ENCODE measurements at places on chromosomes 4 and X. TPM values are rescaled to one million over a fixed set of nuclear protein-coding genes. Genes with fewer than 3 reads are reported as not detected.

- H3K27me3 ChIP-seq, result no peaks in the 10 kb centered on the region
- no peaks in the 10 kb centered on the region for H3K36me3 ChIP-seq
- H3K4me1 ChIP-seq, result no peaks in the 10 kb centered on the region
- H3K27ac ChIP-seq, result no peak overlapping the region
- no peak for DNase-seq
Observed at GRCh38 chr4:85955620-85956292, 404.1 kb downstream of the MAPK10 start.

Gene FGFBP2
- 23.3 TPM for total RNA-seq

GRCh38 chr4:56129431-56129861 lies 180.7 kb downstream of the CEP135 start:
- H3K27ac ChIP-seq, result no peak overlapping the region
- H3K36me3 ChIP-seq, result no peaks in the 10 kb centered on the region
- H3K4me3 ChIP-seq, result no peak overlapping the region
- H3K27me3 ChIP-seq, result no peaks in the 10 kb centered on the region
- DNase-seq, result no peak

Gene ZMYM3
- total RNA-seq, result 25.9 TPM

DNA sequence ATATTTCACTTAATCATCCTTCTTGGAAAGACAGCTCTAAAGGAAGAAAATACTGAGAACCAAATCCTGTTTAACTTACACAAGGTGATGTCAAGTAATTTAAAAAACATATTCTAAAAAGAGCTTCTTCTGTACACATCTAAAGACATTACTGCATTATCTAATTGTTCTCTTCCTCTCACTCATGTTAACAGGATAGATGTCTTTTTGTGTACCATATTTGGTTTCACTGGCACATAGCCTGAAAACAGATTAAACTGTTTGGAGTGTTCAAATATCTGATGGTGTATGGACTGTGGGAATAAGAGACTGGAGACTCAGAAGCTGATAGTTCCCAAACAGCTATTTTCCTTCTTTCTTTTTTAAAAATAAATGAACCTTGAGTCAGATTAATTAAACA lies 213.3 kb upstream of the MAB21L2 start:
- no peak overlapping the region for H3K27ac ChIP-seq
- no peaks in the 10 kb centered on the region for H3K36me3 ChIP-seq
- no peak for DNase-seq
- no peaks in the 10 kb centered on the region for H3K4me1 ChIP-seq
- H3K4me3 ChIP-seq, result no peak overlapping the region

DNA sequence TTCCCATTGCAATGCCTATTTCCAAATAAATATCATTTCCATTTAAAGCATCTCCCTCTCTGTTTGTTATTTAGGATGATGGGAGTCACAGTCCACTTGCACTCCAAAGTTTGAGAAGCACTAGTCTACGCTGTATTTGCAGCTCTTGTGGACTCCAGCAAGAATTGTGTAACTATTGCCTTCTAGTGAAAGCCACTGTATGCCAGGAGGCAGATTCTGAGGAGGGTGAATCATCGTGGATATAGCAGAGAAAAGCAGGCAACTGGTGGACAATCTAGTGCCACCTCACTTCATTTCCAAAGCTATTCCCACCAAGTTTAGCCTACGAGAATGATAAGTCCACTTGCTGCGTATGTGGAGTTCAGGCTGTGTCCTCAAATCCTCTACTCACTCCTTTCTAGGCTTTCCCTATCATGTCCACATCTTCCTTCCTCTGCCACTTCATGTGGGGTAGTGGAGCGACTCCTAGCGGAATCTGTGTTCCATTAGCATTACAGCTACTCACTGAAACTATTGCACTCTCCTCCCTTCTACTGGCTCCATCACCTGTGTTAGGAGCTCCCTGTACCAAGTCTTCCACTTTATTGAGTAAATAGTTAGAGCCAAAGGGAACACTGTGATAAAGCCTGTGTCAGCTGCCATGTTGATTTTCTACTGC lies 501.8 kb upstream of the GALNT7 start:
- H3K4me3 ChIP-seq, result no peak overlapping the region
- H3K36me3 ChIP-seq, result no peaks in the 10 kb centered on the region
- no peak for DNase-seq
- no peaks in the 10 kb centered on the region for H3K27me3 ChIP-seq
- H3K4me1 ChIP-seq, result no peaks in the 10 kb centered on the region

GRCh38 chr4:27407616-27408015 lies 547.0 kb downstream of the STIM2 start:
- H3K36me3 ChIP-seq, result no peaks in the 10 kb centered on the region
- no peak for DNase-seq
- no peaks in the 10 kb centered on the region for H3K27me3 ChIP-seq
- no peaks in the 10 kb centered on the region for H3K4me1 ChIP-seq
- H3K4me3 ChIP-seq, result no peak overlapping the region
- H3K27ac ChIP-seq, result no peak overlapping the region

DNA sequence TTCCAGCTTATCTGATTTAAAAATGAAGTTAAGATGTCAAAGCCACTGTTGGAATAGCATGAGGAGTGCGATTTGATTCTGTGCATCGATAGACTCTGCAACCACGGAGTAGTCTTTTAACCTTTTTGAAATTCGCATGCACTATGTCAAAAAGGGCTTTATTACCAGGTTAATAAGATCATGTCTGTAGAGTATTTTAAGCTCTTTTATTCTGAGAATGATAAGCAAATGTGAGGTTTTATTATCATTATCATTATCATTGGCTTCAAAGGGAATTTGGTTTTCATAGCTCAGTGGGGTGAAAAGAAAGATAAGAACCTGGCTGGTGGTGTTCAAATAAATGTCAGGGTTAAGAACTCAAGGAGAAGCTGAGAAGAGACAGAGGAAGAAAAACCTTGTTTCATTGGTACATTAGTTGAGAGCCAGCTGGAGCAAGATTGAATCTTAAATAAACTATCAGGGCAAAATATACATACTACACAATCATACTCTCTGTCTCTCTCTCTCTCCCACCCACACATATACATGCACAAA lies 102.6 kb downstream of the MMRN1 start:
- H3K27me3 ChIP-seq, result no peaks in the 10 kb centered on the region
- no peak for DNase-seq
- no peaks in the 10 kb centered on the region for H3K36me3 ChIP-seq
- no peaks in the 10 kb centered on the region for H3K4me1 ChIP-seq

Gene HSFX1
- 0.50 TPM for total RNA-seq

DNA sequence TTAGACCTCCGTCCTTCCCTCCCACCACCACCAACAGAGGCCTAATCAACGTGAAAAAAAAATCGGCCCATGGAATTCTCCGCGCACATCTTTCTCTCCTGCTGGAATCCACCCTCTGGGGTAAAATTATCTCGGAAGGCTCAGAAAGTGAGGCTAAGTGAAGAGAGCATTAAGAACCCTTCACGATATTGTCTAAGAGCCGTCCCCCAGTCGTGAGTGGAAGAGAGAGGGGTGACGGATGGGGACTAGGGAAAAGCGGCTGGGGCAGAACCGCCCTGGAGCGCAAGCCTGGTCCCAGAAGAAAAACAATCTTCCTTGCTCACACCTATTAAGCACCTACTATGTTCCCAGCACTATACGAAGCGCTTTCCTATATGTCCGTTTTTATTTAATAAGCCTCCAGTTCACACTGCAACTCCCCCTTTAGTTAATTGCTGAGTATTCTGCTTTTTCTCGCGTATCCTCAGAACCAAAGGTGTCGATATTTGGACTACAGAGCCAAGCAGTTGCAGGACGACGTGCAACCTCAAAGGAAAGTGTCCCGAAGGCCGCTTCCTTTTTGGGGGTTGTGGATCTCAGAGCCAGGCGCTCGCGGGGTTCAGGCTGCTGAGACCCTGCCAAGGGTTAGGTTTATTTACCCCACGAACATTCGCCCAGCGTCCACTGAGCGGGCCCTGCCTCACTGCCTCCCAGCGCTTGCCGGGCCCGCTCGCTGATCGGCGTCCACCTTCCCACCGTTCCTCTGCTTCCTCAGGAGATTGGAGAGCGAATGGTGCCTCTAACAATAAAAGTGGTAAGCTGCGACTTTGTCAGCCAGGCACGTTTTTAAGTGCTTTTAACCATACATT lies 889 bp downstream of the MGARP start:
- DNase-seq, result peak; percentile 6
- peaks cover 11% of the 10 kb centered on the region for H3K4me1 ChIP-seq
- no peaks in the 10 kb centered on the region for H3K36me3 ChIP-seq
- no peak overlapping the region for H3K27ac ChIP-seq
- peaks cover 38% of the 10 kb centered on the region for H3K27me3 ChIP-seq

GRCh38 chr4:130029442-130029841 lies 933.5 kb downstream of the C4orf33 start:
- H3K4me1 ChIP-seq, result no peaks in the 10 kb centered on the region
- H3K27me3 ChIP-seq, result no peaks in the 10 kb centered on the region
- no peaks in the 10 kb centered on the region for H3K36me3 ChIP-seq

DNA sequence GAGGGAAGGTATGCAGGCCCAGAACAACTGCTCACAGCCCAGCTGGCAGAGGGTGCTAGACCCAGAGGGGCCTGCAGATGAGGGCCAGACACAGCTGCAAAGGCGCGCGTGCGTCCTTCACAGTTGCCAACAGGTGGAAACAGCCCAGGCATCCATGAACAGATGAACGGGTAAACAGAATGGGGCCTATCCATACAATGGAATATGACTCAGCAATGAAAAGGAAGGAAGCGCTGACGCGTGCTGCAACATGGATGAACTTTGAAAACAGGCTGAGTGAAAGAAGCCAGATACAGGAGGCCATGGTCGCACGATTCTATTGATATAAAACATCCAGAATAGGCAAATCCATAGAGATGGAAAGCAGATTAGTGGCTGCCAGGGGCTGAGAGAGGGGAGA lies 83.1 kb upstream of the DDX3X start:
- peaks cover 10% of the 10 kb centered on the region for H3K27me3 ChIP-seq
- H3K36me3 ChIP-seq, result no peaks in the 10 kb centered on the region
- no peak overlapping the region for H3K4me3 ChIP-seq
- no peak for DNase-seq
- no peak overlapping the region for H3K27ac ChIP-seq
- peaks cover 15% of the 10 kb centered on the region for H3K4me1 ChIP-seq

DNA sequence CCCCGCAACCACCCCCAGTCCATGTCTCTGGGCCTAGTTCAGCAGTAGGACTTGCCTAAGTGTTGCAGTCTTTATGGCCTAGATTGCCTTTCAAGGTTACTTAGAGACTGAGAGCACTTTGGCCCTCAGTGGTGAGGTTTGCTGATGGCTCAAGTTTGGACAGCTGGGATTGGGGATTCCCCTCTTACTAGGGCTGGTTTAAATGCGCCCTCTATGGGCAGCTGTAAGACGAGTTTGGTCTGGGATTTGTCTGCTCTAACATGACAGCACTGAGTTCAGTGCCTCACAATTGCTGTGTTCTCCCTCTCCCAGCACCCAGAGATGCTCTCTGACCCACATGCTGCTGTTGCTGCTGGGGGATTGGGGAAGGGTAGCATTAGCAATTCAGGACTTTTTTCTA lies 23.1 kb downstream of the DACH2 start:
- H3K27me3 ChIP-seq, result no peaks in the 10 kb centered on the region
- H3K27ac ChIP-seq, result no peak overlapping the region
- no peak for DNase-seq
- no peak overlapping the region for H3K4me3 ChIP-seq

DNA sequence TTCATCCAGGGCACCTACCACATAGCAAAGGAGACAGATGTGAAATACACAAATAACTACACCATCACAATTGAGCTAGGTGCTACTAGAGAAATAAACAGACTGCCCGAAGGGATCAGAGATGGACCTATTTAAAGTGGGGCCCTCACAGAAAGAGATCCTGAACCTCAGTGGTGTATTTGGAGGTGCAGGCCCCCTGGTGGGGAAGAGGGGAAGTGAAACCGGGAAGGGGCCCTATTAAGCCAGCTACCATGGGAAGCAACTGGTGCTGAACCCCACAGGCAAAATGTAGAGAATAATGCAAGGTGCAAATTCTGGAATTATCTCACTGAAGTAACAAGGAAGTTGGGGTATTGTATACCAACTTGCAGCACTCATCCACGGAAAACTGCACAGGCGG lies 78.6 kb upstream of the FAM9A start:
- no peaks in the 10 kb centered on the region for H3K4me1 ChIP-seq
- H3K36me3 ChIP-seq, result no peaks in the 10 kb centered on the region
- no peak overlapping the region for H3K4me3 ChIP-seq
- H3K27ac ChIP-seq, result no peak overlapping the region

GRCh38 chr4:171067422-171067821 lies 745.8 kb upstream of the GALNTL6 start:
- H3K4me3 ChIP-seq, result no peak overlapping the region
- no peaks in the 10 kb centered on the region for H3K36me3 ChIP-seq
- DNase-seq, result no peak
- H3K27ac ChIP-seq, result no peak overlapping the region
- H3K4me1 ChIP-seq, result no peaks in the 10 kb centered on the region

- H3K4me1 ChIP-seq, result no peaks in the 10 kb centered on the region
- DNase-seq, result no peak
- H3K27me3 ChIP-seq, result no peaks in the 10 kb centered on the region
Observed at GRCh38 chrX:139126493-139126892, 404.0 kb upstream of the F9 start.

- H3K27me3 ChIP-seq, result no peaks in the 10 kb centered on the region
- no peaks in the 10 kb centered on the region for H3K36me3 ChIP-seq
- H3K4me1 ChIP-seq, result no peaks in the 10 kb centered on the region
- DNase-seq, result no peak
Observed at GRCh38 chr4:68803013-68803412, 12.8 kb upstream of the UGT2B10 start.

- no peak overlapping the region for H3K27ac ChIP-seq
- DNase-seq, result no peak
- H3K4me3 ChIP-seq, result no peak overlapping the region
- H3K4me1 ChIP-seq, result no peaks in the 10 kb centered on the region
- H3K27me3 ChIP-seq, result peaks cover 17% of the 10 kb centered on the region
Observed at GRCh38 chr4:138875891-138876608, 139.5 kb upstream of the NOCT start.

Gene FHDC1
- total RNA-seq, result 0.28 TPM

DNA sequence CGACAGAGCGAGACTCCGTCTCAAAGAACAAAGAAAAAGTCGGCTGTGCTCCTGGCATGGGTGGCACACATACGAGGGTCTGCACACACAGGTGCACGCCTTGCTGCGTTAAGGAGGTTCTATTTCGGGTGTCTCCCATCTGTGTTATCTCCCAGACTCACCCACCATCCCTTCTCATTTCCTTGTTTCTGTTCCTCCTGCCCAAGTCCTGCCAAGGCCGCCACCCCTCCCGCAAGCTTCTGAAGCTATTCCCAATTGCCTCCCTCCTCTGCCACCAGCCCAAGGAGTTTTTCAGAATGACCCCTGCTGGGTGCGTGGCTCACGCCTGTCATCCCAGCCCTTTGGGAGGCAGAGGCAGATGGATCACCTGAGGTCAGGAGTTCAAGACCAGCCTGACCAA lies 6.0 kb upstream of the IL3RA start:
- no peaks in the 10 kb centered on the region for H3K4me1 ChIP-seq
- no peaks in the 10 kb centered on the region for H3K36me3 ChIP-seq
- H3K4me3 ChIP-seq, result no peak overlapping the region
- H3K27me3 ChIP-seq, result peaks cover 17% of the 10 kb centered on the region
- DNase-seq, result no peak

DNA sequence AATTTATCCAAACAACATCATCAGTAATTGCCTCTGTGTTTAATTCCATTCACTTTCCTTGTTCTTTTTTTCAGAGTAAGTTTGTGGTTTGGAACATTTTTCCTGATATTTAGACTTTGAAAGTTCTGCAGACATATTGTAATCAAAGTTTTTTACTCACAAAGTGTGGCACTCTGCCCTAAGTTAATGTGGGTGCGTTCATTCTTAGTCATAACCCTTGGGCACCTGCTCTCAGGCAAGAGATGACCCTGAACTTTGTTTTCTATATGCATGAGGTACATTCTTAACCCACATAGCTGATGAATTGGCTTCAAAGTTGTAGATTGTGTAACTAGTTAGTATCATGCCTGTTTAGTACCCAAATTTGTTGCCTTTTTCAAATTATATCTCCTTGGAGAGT lies 424.3 kb downstream of the GRXCR1 start:
- H3K27ac ChIP-seq, result no peak overlapping the region
- no peaks in the 10 kb centered on the region for H3K4me1 ChIP-seq
- no peaks in the 10 kb centered on the region for H3K27me3 ChIP-seq
- H3K4me3 ChIP-seq, result no peak overlapping the region
- DNase-seq, result no peak

Gene PHEX
- 0.07 TPM for total RNA-seq
